Retina (tissue), 1 donor: ENCODE measurements at places on chromosomes 5 and 9.

DNA sequence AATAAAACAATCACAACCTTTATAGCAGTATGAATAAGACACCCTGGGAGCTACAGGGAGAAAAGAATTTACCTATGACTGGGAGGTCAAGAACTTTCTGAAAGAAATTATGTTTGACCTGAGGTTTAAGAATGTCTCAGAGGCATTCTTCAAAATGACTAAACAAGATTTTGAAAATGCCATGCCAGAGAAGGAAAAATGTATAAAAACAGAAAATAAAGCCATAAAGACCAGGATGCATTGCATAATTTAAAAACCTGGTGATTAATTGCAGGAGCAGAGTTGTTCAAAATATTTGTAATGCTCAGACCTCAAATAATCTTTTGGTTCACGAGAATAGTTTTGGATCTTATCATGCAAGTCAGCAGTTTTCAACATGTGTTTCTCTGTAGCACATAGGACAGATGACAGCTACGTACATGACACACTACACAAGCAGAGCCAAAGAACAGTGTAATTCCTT is 954.7 kb upstream of the ARRDC3 start:
- no peak for DNase-seq

- DNase-seq, result no peak
These were observed 33.4 kb upstream of the TBC1D2 start for GRCh38 chr9:98288881-98289280.

DNA sequence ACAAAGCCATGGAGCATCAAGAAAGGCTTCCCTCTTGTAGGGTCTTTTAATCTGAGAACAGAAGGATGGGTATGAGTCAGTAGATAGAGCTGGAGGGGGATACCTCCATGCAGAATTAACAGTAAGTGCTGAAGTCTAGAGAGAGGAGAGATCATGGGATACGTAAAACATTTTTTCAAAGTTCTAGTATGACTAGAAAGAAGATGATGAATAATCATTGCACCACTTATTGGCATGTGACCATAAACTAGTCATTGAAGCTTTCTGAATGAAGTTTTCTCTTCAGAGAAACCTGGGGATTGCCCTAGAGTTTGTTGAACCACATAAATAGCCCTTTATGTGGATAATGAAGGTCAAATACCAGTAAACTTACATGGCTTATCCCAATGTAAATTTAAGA is 48.6 kb upstream of the PTPRD start:
- no peak for DNase-seq

GRCh38 chr5:39816866-39817265 is 392.1 kb upstream of the DAB2 start:
- DNase-seq, result no peak

GRCh38 chr9:123318202-123318601 is 37.8 kb upstream of the CRB2 start:
- DNase-seq, result no peak
